ENCODE measurements at places on chromosomes 13 and 19.

DNA sequence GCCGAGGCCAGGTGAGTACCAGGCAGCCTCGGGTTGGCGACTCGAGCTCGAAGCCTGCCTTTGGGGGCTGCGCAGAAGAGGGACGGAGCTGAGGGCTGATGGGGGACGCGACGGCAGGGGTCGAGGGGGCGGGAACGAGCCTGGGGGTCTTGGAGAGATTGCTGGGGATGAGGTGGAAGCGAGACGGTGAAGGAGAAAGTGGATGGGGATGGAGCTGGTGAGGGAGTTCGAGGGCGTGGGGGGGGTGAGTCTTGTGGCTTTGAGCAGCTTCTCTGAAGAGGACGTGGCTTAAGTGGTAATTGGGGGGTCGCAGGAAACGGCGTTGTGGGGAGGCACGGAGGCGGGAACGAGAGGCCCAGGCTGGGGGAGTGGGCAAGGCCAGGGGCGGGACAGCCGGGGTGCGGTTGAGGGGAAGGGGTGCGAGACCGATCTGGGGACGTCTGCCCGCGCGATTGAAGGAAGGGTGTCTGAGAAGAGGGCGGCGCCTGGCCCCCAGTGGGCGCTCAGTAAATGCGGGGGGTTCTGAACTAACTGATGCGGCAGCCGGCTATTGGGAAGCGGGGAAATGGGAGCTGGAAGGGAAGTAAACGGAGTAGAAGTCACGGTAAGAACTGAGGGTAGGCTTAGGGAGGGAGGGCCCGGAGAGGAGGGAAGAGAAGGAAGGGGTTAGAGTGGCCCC, 426 bp downstream of the MYO9B start:
- no peak for DNase-seq

DNA sequence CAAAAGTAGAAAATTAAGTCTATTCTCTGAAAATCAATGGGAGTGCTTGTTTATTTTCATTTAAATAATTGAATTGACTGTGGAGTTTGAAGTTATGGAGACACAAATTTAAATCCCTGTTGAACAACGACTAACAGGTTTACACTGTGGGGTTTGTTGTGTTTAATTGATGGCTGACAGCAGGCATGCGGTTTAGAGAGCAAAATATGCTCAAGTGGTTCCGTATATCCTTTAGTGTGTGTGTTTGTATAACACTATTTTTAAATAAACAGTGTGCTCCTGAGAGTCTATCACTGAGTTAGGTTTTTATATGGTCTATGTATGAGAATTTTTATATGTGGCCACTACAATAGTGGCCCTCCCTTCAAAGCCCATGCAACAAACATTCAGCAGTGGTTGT, 332.0 kb downstream of the GPC6 start:
- no peak for DNase-seq

GRCh38 chr13:53045189-53045588, 16.6 kb downstream of the OLFM4 start:
- no peak for DNase-seq

DNA sequence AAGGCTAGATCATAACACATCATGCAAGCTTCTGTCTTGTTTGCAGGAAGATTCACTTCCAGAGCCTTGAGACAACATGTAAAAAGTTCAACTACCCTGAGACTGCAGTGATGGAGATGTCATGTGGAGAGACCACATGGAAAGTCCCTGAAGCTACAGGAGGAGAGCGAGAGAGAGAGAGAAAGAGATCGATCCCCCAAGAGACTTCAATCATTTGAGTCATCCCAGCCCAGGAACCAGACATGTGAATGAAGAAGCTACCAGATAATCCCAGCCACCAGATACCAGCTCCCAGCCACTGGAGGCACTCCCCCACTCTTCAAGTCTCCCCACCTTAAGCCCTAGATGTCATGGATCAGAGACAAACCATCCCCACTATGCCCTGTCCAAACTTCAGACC, 10.7 kb upstream of the EVI5L start:
- DNase-seq, result no peak

DNA sequence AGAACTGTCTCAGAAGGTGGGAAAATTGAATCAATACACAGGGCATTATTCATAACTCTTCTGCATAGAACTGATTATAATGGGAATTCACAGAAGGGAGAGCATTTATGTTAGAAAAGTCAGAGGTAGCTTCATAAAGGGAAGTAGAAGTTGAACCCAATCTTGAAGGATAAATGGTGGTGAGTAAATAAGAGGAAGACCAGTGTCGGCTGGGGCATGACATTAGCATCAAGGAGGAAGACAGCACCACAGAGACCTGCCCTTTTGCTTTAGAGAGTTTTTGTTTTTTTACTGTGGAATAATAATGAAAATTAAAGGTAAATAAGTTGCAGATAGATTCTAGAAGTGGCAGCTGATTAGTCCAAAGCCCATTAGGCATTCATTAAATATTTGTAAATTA, 21.9 kb downstream of the CDC16 start:
- DNase-seq, result no peak

- no peak for DNase-seq
Observed at GRCh38 chr19:32619051-32619685, 38.2 kb downstream of the PDCD5 start.

GRCh38 chr13:44423824-44424223, 50.2 kb downstream of the SERP2 start:
- DNase-seq, result no peak

GRCh38 chr19:18340190-18340989, at the start of gene PGPEP1:
Gene PGPEP1, plus strand, starts transcription at chr19:18340598. Its CDS starts 84 bp downstream, at chr19:18340682.
- peak; percentile 72 for DNase-seq

- DNase-seq, result no peak
Observed at GRCh38 chr13:37175996-37176395, 70.5 kb upstream of the CSNK1A1L start.

DNA sequence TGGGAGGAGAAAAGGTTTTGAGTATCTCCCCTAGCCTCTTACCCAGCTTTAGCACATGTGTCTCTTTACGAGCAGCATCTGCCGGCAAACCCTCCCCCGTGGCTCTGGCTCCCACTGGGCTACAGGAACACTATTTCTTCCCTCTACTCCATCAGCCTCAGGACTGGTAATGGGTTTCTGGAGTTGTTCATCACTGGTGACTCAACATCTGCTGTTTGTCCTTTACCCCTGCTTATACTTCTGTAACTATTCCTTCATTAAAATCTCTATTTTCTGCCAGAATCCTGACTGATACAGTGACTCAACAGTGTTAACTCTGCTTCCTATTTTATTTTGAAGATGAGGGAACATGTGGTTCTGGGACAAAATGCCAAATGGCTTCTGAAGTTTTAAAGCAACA, 437.3 kb upstream of the HTR2A start:
- DNase-seq, result no peak

- no peak for DNase-seq
Observed at GRCh38 chr13:49956131-49956530, 20.0 kb upstream of the SPRYD7 start.

DNA sequence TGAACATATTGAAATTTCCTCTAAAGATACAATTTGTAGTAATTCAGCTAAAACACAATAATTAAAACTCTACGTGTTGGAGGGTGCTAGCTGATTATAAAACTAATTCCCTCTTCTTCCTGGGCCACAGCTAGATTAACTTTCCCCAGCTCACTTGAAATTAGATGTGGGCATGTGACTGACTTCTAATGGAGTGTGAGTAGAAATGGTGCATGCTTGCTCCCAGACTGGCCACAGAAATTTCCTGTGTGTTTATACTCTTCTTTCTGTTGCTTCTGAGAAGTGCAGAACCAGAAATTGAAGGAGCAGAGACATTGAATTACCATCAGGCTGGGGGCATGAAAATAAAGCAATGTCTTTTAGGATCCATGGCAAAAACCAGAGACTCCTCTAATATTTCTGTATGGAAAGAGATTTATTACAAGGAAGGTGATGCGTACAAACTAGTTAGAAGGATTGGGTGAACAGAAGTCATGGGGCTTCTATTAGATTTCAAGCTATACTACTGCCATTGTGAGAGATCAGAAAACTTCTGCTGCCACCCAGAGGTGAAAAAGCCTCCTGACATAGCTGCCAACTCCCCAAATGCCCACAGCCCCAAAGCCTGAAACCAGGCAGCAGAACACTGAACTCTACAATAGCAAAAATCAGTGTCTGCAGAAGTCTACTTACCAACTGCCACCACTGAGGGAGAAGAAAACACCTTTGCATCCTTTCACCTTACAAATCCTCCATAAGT, 379.2 kb upstream of the MIR17HG start:
- DNase-seq, result peak; percentile 2

- peak; percentile 57 for DNase-seq
Observed at GRCh38 chr19:55116232-55116858, 1.1 kb downstream of the PPP1R12C start.

- no peak for DNase-seq
Observed at GRCh38 chr13:26589754-26590153, 32.3 kb downstream of the WASF3 start.

GRCh38 chr19:28297036-28297435, 915.9 kb downstream of the UQCRFS1 start:
- no peak for DNase-seq

DNA sequence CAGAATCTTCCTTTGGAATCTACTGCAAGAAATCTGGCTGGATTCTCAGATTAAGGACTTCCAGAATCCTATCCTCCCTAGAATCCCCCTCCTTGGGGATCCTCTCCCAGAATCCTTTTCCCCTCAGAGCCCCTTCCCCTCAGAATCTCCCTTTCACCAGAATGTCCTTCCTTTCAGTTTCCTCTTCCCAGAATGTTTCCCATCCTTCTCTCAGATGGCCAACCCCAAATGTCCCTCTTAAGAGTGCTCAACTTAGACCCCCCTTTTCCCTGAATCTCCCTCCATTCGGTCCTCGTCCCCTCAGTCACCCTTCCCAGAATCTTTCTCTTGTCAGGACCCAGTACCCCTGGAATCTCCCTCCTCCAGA, 584 bp upstream of the RPS16 start:
- no peak for DNase-seq

GRCh38 chr19:11699931-11700794, 38.6 kb downstream of the ZNF823 start:
- no peak for DNase-seq

- no peak for DNase-seq
Observed at GRCh38 chr19:38739440-38740256, 4.6 kb downstream of the CAPN12 start.

GRCh38 chr19:28468701-28469459, 744.1 kb downstream of the UQCRFS1 start:
- DNase-seq, result no peak

DNA sequence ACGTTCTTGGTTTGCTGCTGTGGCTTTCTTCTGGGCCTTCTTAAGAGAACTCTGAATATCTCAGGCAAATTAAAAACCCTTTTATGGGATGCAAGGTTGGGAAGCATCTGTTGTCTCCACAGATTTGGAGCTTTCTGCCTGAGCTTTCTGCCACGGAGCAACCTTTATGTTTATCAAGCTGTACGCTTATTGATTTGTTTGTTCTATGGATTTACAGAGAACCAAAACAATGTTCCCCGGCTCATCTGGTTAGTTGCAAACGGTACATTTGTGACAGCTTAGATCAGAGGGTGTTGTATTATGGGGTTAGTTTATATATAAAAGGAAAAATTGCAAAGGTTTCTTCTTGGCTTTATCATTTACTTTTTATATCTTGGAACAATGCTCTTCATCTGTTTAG, 479.6 kb downstream of the DIAPH3 start:
- DNase-seq, result no peak

DNA sequence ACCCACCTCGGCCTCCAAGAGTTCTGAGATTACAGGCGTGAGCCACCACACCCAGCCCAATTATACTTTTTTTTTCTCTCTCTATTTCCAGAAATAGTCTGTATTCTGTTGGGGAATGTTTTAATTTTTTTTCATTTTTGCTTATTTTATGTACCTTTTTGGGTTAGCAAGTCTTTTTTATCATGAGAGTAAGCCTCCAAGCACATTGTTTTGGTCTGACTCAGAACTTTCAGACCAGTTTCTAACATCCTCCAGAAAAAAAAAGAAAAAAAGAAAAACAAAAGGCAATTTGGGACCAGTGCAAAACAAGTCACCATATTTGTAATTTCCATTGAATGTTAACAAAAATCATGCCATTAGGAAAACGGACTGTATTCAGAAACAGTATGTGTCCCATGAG, 1465.5 kb downstream of the SLITRK5 start:
- DNase-seq, result no peak

- no peak for DNase-seq
Observed at GRCh38 chr13:98068521-98068920, 74.4 kb upstream of the FARP1 start.

GRCh38 chr13:31431722-31432137, 232.0 kb downstream of the B3GLCT start:
- no peak for DNase-seq

DNA sequence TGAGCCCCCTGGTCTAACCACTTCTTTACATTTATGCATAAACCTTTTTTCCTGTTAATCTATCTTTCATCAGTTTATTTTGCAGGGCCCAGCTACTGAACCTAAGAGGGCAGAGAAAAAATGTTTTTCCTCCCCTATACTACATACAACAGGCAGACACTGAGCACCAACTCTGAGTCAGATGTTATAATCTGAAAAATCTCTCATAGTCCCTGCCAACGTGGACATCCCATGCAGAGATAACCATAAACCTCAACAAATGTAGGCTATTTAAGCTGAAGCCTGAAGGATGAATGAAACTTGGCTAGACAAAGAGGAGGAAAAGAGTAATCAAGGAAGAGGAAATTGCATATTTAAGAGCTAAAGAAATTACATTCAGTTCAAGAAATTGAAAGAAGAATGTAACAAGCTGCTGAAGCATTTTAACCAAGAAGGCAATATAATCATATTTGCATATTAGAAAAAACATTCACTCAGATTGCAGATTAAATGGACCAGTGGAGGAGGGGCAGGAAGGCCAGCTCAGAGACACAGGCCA, 2.6 kb downstream of the NEK3 start:
- DNase-seq, result no peak

GRCh38 chr19:33174186-33174585, 19.9 kb upstream of the LRP3 start:
- DNase-seq, result no peak

DNA sequence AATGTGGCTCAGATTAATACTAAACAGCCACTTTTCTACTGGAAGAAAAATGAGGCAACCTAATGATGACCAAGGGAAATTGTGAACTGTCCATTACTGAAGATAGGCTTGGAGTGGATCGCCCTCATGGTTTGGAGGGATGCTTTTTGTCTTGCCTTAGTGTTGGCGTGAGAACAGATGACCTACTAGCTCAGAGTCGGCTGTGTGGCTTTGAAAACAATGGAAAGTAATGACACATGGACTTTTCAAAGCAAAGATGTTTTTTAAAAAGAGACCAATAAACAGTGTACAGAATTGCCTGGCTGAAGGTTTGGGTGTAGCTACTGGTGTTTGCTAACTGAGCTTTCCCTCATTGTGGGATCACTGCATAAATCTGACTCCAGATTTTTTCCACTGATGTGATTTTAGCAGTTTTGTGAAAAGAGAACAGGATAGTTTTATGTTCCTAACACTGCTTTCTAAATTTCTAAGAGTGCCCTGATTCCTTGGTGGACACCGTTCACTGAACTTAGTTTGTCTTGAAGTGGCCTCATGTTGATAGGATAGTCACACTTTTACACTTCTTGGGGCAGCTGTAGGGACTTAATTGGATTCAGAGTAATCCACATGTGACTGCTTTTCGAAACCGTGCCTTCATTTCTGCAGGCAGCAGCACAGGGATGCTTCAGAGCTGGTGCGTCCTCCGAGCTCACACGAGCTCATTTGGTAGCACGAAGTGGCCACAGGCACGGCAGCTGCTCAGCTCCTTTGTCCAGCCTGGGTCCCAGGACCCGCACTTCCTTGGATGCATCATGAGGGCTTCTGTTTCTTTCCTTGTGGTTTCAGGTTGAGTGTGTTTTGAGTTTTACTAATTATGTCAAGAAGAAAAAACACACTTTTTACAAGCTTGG, 4.3 kb downstream of the CEBPG start:
- no peak for DNase-seq

- no peak for DNase-seq
Observed at GRCh38 chr13:32581177-32581786, 5.0 kb upstream of the PDS5B start.

GRCh38 chr13:82330499-82330898, 1551.8 kb downstream of the SLITRK1 start:
- DNase-seq, result no peak

Data from anterior cingulate cortex (tissue), 58 donors.